Pancreas (tissue), 10 donors: ENCODE measurements at places on chromosomes 13 and 19.

DNA sequence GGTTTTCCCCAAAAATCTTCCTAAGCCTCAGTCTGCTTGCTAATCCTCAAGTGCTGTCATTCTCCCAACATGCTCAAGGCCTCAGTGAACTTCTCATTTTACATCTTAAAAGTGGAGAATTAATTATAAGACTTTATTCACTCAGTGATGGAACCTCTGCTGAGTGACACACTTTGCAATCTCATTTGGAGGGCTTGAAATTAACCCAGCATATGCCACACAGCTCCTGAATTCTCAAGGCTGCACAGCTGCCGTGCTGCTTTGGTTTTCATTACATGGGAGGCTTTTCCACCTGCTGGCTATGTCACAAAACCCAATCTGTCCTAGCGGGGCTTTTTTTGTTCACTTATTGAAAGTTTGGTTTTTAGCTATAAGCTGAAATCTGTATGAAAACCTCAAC, 28.3 kb upstream of the SERPINE3 start:
- no peak for DNase-seq

GRCh38 chr19:47013041-47013517, 6.6 kb upstream of the NPAS1 start:
- peak; percentile 95 for DNase-seq

- DNase-seq: no peak
Measured at GRCh38 chr13:65149687-65150086, 2080.4 kb downstream of the PCDH9 start.

- no peak for DNase-seq
Measured at GRCh38 chr13:66972659-66973058, 257.5 kb downstream of the PCDH9 start.

GRCh38 chr19:41525989-41526388, 50.0 kb upstream of the CEACAM21 start:
- no peak for DNase-seq

DNA sequence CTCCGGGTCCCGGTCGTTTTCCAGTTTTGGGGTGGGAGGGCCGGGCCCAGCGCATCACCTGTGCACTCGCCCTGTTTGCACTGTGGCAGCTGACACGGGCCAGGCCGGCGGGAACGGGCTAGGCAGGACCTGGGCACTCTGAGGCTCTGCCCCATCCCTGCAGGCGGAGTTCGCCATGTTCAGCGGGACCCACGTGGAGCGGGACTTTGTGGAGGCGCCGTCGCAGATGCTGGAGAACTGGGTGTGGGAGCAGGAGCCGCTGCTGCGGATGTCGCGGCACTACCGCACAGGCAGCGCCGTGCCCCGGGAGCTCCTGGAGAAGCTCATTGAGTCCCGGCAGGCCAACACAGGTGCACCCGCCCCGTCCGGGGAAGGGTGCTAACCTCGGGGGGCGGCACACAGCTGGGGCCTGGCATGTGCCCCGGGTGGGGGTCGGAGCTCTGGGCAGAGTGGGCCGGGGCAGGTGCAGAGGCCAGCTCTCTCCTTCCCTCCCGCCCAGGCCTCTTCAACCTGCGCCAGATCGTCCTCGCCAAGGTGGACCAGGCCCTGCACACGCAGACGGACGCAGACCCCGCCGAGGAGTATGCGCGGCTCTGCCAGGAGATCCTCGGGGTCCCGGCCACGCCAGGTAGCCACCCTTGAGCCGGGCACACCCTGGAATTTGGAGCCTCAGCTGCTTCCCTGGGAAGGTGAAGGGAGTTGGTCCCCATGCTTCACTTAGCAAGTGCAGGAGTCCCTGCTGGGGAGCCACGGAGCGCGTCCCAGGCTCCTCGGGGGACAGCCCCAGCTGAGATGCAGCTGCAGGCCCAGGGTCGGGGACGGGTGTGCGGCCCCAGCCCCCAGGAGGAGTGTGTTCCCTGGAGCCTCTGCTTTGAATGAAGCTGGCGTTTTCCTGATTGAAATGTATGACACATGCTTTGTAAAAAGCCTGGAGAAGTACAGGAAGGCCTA, 9.3 kb upstream of the ZNF554 start:
- DNase-seq: no peak

DNA sequence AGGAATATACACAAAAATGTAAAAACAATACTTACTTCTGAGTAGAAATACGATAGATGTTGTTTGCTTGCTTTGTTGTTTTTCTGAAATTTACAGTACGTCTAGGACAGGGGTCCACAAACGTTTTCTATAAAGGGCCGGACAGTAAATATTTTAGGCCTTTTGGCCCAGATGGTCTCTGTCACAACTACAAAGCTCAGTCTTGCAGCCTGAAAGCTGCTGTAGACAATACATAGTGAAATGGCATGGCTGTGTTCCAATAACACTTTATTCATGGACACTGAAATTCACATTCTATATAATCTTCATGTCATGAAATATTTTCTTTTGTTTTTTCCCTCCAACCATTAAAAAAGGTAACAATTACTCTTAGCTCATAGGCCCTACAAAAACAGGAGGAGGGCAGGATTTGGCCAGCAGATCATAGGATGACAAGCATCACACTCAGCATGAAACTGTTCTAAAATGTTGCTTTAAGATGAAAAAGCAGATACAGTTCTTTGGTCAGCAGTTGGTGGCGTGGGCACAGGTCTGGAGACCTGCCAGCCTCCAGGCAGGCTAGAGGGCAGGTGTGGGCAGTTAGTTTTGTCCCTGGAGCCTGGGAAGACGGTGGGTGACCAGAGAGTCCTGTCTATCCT, at the start of gene EDDM13:
TSS of gene EDDM13 (plus strand) at position 588 of the 638 bp plus-strand sequence. CDS start 87 bp downstream, outside the sequence.
- DNase-seq: no peak

- no peak for DNase-seq
Measured at GRCh38 chr19:34431681-34432402, 3.7 kb downstream of the UBA2 start.

DNA sequence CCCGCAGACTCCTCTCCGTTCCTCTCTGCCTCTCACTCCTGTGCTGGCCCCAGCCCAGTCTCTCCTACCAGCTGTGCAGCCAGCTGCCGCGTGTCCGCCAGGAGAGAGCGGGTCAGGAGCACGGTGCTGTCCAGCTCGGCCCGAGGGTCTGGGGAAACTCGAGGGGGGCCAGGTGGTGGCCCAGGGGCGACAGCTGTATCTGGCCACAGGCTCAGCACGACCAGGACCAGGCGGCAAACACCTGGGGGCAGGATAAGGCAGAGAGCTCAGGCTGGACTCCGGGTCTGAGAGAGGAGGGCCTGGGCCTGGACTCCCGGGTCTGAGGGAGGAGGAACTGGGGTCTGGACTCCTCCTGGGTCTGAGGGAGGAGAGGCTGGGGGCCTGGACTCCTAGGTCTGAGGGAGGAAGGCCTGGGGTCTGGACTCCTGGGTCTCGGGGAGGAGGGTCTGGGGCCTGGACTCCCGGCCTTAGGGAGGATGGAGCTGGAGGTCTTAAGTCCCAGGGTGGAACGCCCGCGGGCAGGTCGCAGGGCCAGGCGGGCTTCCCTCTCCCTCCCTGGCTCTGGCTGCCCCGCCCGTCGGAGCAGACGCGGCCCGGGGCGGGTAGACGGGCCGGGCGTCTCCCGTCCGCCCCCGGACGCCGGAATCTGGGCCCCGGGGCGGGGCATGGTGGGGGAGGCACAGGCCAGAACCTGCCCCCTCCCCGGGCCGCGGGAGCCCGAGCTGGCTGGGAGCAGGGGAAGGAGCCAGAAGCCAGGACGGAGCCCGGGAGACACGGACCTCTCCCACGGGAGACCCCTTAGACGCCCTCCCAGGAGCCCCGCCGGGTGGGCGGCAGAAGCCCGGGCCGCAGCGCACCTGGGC, 1.3 kb downstream of the IL11 start:
- DNase-seq: no peak

DNA sequence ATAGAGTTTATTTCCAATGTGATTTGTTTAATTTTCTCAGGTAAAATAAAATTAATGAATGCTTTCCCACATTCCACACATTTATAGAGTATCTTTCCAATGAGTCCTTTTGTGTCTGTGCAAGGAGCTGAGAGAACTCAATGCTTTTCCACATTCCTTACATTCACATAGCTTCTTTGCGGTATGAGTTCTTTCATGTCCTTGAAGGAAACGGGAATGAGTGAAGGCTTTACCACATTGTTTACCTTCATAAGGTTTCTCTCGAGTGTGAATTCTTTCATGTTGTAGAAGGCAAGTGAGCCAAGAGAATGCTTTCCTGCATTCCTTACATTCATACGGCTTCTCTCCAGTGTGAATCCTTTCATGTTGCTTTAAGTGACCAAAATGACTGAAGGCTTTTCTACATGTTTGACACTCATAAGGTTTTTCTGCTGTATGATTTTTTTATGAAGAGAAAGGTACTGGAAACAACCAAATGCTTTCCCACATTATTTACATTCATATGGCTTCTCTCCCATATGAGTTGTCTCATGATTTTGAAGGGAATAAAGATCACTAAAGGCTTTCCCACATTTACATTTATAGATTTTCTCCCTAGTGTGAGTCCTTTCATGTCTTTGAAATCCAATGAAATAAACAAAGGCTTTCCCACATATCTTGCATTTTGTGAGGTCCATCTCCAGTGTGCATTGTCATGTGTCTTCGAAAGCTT, 14.4 kb upstream of the ZNF442 start:
- no peak for DNase-seq

- no peak for DNase-seq
Measured at GRCh38 chr19:6639439-6639838, 30.5 kb downstream of the TNFSF14 start.

- no peak for DNase-seq
Measured at GRCh38 chr19:20154636-20155035, 12.4 kb upstream of the ZNF486 start.

DNA sequence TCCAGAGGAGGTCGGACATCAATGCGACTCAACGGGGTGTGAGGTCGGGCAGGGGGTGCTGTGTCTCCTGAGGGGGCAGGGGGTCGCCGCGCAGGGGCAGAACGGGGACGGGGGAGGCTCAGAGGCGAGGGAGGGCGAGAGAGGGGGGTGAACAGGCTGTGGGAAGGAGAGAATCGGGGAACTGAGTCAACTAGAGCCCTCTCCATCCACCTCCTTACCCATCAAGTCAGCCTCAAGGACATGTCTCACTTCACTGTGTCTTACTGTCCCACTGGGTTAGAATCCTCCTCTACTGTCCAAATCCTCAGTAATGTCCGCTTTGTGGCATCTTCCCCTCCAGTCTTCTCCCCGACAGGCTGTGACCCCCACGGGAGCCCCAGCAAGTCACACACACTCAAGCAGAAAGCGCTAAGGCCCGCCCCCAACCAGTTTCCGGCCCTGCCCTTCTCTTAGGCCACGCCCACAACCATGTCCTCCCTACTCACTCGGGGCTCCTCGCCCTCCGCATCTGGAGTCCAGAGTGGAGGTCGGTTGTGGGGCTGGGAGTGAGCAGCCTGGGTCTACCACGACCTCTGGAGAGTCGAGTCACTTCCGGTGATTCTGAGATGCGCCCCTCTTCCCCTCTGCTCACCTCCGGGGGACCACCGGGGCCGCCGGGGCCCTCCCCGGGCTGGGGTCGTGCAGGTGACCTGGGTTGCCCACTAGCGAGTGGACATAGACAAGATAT, 9.3 kb downstream of the PLEKHA4 start:
- peak; percentile 68 for DNase-seq

- no peak for DNase-seq
Measured at GRCh38 chr13:29507356-29507755, 88.1 kb downstream of the SLC7A1 start.

GRCh38 chr13:105817498-105817897, 718.0 kb downstream of the EFNB2 start:
- DNase-seq: no peak

GRCh38 chr19:44974857-44975256, 19.7 kb downstream of the CLPTM1 start:
- DNase-seq: no peak

- DNase-seq: no peak
Measured at GRCh38 chr13:41222259-41222852, 28.0 kb upstream of the KBTBD7 start.

GRCh38 chr13:106415442-106415841, 120.0 kb downstream of the EFNB2 start:
- DNase-seq: no peak

DNA sequence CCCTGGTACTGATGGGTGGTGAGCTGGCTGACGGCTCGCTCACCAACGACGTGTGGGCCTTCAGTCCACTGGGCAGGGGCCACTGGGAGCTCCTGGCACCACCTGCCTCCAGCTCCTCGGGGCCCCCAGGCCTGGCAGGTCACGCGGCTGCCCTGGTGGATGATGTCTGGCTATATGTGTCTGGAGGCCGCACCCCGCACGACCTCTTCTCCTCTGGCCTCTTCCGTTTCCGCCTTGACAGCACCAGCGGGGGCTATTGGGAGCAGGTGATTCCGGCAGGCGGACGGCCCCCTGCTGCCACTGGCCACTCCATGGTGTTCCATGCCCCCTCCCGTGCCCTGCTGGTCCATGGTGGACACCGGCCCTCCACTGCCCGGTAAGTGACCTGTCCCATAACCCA, 10.5 kb downstream of the MEGF8 start:
- DNase-seq: no peak

- no peak for DNase-seq
Measured at GRCh38 chr13:113907635-113908617, 44.0 kb upstream of the GAS6 start.

DNA sequence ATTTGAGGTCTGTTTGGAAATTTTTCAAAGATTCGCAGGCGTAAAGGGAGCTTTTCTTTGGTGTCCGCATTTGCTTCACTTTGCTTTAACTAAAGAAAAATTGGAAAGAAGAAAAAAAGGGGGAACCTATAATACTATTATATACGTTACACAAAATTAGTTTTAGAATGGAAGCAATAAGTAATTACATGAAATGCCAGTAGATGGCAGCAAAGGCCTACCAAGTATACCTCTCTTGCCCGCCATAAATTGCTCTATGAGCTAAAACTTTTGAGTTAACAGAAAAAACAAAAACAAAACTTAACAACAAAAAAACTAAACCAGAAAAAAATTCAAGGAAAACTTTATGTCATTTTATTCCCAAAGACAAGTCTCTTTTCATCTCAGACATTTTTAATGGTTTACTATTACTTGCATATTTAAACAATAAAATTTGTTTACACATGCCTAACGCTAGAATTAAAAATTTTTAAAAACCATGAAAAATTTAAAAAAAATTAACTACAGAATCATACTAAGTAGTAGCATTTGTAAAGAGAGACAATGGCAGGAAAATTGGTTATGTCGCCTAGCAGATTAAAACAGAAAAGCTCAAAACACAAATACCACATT, 271.4 kb downstream of the NALCN start:
- DNase-seq: no peak

GRCh38 chr19:48479686-48480085, 10.5 kb downstream of the CYTH2 start:
- no peak for DNase-seq

- DNase-seq: no peak
Measured at GRCh38 chr13:29855009-29855408, 4.6 kb upstream of the UBL3 start.

DNA sequence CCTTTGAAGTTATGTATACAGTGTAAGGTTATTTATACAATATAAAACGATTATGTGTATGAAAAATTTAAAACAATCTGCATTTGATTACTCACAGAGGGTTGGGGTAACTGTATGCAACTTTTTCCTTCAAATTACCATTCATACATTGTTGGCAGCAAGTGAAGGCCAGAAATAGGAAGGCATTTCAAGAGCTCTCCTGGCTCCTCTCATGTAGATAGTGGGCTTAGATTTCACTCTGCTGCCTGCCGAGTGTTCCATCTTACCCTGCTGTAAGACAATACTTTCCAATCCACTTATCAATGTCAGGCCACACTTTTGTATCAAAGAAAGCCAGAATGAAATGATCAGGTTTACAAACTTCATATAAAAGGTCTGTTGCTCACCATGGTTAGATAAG, 245.2 kb downstream of the DNAJC15 start:
- no peak for DNase-seq
